Spleen (tissue), 13 donors: ENCODE measurements at places on chromosomes 2 and 18.

GRCh38 chr2:241456546-241456945 lies 51.8 kb downstream of the STK25 start:
- no peaks in the 10 kb centered on the region for H3K4me1 ChIP-seq
- no peaks in the 10 kb centered on the region for H3K27me3 ChIP-seq
- peak; percentile 34 for DNase-seq
- no peak overlapping the region for H3K27ac ChIP-seq
- no peak overlapping the region for H3K4me3 ChIP-seq

DNA sequence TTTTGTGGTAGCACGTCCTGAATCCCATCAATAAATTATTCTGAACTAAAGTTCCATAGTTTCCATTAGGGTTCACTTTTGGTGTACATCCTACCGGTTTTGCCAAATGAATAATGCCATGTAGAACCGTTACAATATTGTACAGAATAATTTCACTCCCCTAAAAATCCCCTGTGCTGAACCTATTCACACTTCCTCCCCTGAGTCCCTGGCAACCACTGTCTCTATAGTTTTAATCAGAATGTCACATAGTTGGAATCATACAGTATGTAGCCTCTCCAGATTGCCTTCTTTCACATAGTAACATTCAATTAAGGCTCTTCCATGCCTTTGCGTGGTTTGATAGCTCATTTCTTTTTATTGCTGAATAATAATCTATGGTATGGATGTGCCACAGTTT lies 9.6 kb upstream of the CASP8 start:
- H3K4me1 ChIP-seq = peaks cover 4% of the 10 kb centered on the region
- no peak overlapping the region for H3K27ac ChIP-seq
- H3K27me3 ChIP-seq = no peaks in the 10 kb centered on the region

DNA sequence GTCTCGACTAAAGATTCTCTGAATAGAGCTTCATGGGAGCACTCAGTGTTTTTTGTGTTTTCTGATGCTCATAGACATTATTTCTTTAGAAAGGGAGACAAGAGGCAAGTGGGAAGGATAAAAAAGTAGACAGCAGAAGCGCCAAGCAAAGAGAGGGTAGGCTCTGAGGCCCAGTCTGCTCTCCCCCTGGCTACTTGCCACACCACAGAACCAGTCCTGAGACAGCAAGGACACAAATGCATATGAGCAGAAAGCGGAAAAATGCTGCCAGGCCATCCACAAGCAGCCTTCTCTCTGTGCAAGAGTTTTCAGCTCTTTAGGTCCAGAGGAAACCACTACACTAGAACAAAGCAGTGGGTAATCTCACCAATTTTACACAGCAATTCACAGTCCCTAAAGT lies 285.4 kb downstream of the ZNF521 start:
- no peak overlapping the region for H3K27ac ChIP-seq
- DNase-seq = no peak
- no peaks in the 10 kb centered on the region for H3K4me1 ChIP-seq
- no peaks in the 10 kb centered on the region for H3K27me3 ChIP-seq
- H3K4me3 ChIP-seq = no peak overlapping the region
- H3K36me3 ChIP-seq = no peaks in the 10 kb centered on the region

DNA sequence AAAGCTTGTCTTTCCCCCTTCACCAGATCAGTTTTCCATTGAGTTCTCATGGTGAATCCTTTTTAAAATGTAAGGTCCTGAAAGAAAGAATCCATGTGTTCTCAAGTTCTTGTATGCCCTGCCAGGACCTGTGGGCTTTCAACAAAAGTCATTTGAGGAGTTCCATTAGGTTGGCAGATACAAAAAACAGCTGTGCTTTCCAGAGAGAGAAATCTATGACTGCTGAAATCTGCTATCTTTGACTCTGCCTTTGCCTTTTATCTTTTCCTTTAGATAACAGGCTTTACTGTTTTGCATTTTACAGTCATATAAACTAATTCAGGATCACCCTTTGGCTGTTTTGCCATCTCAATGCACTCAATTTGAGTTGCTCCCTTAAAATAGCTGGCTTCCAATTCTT lies 59.7 kb downstream of the CXCR4 start:
- H3K27ac ChIP-seq = peak overlapping the region; percentile 64
- no peak for DNase-seq
- peaks cover 8% of the 10 kb centered on the region for H3K4me1 ChIP-seq

DNA sequence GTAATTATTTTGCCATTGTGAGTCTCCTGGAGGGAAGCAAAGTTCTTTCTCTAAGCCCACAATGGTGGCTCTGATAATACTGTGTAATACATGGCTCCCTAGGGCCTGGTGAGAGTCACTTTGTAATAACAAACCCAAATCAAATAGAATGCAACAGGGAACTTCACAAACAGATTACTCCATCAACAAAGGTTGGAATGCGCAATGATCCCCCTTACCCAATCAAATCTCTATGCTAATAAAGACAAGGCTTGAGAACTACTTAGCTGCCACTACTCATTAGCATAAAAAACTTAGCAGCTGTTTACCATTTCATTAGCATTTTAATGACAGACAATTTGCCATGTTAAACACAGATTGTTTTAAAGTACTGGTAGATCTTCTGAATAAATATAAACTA lies 285.6 kb upstream of the SESTD1 start:
- no peak overlapping the region for H3K27ac ChIP-seq
- DNase-seq = no peak
- no peaks in the 10 kb centered on the region for H3K4me1 ChIP-seq
- no peaks in the 10 kb centered on the region for H3K36me3 ChIP-seq
- no peaks in the 10 kb centered on the region for H3K27me3 ChIP-seq
- no peak overlapping the region for H3K4me3 ChIP-seq

- peaks cover 3% of the 10 kb centered on the region for H3K4me1 ChIP-seq
- no peak overlapping the region for H3K27ac ChIP-seq
- no peaks in the 10 kb centered on the region for H3K27me3 ChIP-seq
- no peak for DNase-seq
Observed at GRCh38 chr2:20478961-20479360, 32.1 kb downstream of the RHOB start.

DNA sequence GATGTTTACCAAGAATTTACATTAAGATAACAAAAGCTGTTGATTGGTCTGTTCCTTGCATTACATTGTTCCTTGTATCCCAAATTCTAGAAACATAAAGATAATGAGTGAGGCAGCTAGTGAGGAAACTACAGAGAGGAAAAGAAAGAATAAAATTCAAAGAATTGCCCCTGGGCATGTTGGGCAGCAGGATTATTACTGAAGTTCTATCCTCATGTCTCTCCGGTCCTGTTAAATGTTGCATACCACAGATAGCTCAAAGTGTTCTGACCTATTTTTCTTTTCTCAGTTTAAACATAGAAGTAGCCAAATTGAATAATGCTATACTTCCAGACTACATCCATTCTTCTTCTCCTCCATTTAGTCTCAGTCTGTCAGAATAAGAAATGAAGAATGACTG lies 58.2 kb upstream of the DYNC1I2 start:
- no peak overlapping the region for H3K27ac ChIP-seq
- no peak overlapping the region for H3K4me3 ChIP-seq
- H3K36me3 ChIP-seq = no peaks in the 10 kb centered on the region
- no peaks in the 10 kb centered on the region for H3K4me1 ChIP-seq

GRCh38 chr2:18430996-18431748 lies 129.3 kb downstream of the RDH14 start:
- H3K27ac ChIP-seq = no peak overlapping the region
- H3K27me3 ChIP-seq = no peaks in the 10 kb centered on the region
- H3K4me1 ChIP-seq = no peaks in the 10 kb centered on the region
- H3K4me3 ChIP-seq = no peak overlapping the region

- H3K27ac ChIP-seq = no peak overlapping the region
- no peaks in the 10 kb centered on the region for H3K27me3 ChIP-seq
- no peak overlapping the region for H3K4me3 ChIP-seq
- no peaks in the 10 kb centered on the region for H3K36me3 ChIP-seq
- DNase-seq = no peak
Observed at GRCh38 chr2:9692456-9693195, 61.8 kb upstream of the YWHAQ start.

DNA sequence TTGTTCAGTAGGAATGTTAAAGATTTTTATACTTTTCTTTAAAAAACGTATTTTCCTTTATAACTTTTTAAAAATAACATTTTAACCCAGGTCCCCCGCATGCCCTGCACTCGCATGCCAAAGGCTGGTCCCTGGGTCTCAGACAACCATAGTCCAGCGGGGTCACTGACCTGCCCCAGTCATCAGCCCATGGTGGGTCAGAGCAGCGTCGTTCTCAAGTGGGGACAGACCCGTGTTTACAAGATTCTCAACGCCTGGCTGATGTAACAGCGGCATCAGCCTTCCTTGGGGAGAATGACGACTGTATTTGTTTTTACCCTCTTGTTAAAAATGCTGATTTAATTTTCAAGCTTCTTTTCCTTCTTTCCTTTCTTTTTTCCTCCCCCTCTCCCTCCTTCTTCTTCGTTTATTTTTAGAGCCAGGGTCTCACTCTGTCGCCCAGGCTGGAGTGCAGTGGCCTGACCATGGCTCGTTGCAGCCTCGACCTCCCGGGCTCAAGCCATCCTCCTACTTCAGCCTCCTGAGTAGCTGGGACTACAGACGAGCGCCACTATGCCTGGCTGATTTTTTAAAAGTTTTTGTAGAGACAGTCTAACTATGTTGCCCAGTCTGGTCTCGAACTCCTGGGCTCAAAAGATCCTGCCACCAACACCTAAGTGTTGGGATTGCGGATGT lies 1.0 kb upstream of the EFHD1 start:
- H3K36me3 ChIP-seq = no peaks in the 10 kb centered on the region
- H3K4me1 ChIP-seq = peaks cover 57% of the 10 kb centered on the region
- H3K27ac ChIP-seq = peak overlapping the region; percentile 82
- peaks cover 31% of the 10 kb centered on the region for H3K27me3 ChIP-seq
